ENCODE measurements at places on chromosomes 3 and 15.

- no peak for DNase-seq
Measured at GRCh38 chr3:56980798-56981390, 79.6 kb upstream of the SPATA12 start.

GRCh38 chr3:24688446-24689148, 193.9 kb upstream of the THRB start:
- peak; percentile 36 for DNase-seq

DNA sequence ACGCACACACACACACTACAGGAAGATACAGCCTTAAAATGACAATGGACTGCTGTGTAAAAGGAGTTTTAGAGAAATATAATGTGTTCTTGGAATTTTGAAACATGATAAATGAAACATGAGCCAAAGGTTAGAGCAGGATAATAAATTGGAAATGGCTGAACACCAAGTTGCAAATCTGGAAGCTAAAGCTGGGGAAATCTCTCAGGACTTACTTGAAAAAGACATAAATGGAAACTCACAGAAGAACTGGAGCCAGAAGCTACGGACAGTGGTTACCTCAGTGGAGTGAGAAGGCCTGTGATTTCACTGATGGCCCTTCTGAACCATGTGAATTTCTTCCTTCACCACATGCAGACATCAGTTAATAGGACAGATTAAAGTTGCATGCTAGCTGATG, 37.3 kb upstream of the ATP10A start:
- no peak for DNase-seq

- no peak for DNase-seq
Measured at GRCh38 chr3:48960841-48961413, 29.1 kb upstream of the P4HTM start.

- DNase-seq: no peak
Measured at GRCh38 chr3:184058029-184058428, 5.2 kb downstream of the HTR3C start.

DNA sequence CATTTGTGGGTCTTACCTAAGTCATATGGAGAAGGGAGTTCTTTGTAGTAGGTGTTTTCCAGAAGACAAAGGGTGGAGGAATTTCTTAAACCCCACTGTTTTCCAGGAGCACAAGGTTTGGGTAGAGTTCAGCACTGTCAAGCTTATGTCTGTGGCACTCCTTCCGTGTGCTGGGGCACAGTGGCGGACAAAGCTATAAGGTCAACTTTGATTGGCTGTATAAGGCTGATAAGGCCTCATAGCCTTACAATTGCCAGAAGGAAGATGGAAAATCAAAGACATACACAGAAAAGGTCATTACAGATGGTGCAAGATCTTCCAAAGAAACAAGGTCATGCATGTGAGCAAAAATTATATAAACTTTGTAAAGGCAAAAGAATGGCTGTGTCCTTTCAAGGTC, 3.5 kb upstream of the LYSMD4 start:
- no peak for DNase-seq
